ENCODE measurements at places on chromosomes 12 and 14.
A peak's percentile ranks its signal among the peaks of the same experiment; 100 is the strongest.

- DNase-seq = no peak
Measured at GRCh38 chr12:105481392-105482300, 151.2 kb downstream of the C12orf75 start.

DNA sequence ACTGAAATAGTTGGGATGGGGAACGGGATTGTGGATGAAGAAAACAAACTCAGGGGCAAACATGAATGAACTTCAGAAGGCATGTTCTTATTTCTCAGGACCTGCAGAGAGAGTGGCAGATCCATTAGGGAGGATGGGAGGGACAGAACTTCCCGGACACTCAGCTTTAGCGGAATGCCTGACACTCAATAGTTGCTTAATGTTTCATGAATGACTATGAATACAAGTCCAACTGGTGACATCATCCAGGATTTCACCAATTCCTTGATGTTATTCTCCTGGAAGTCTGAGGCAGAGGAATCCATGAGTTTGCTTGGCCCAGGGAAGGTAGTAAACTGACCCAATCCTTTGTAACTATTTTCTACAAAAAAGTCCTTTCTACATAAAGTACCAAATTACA, 37.8 kb upstream of the LRRC10 start:
- no peak for DNase-seq

DNA sequence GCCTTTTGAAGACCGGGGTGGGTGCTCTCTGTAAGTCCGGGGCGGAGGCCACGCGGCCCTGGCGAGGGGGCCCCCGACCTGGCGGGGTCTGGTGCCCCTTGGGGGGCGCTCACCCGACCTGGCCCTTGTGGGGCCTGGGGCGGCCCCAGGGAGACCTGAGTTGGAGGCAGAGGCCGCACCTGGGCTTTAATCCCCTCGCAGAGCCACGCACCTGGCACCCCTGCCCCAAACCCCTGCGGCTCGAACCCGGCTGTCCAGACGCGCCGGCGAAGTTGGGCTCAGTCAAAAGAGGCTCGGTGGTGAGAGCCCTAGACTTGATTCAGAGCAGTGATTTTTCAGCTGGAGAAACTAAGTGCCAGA, 267 bp downstream of the CFAP251 start:
- DNase-seq = no peak

- no peak for DNase-seq
Measured at GRCh38 chr12:32583534-32583933, 95.6 kb upstream of the DNM1L start.

GRCh38 chr12:92233346-92234015, 87.8 kb upstream of the BTG1 start:
- no peak for DNase-seq

DNA sequence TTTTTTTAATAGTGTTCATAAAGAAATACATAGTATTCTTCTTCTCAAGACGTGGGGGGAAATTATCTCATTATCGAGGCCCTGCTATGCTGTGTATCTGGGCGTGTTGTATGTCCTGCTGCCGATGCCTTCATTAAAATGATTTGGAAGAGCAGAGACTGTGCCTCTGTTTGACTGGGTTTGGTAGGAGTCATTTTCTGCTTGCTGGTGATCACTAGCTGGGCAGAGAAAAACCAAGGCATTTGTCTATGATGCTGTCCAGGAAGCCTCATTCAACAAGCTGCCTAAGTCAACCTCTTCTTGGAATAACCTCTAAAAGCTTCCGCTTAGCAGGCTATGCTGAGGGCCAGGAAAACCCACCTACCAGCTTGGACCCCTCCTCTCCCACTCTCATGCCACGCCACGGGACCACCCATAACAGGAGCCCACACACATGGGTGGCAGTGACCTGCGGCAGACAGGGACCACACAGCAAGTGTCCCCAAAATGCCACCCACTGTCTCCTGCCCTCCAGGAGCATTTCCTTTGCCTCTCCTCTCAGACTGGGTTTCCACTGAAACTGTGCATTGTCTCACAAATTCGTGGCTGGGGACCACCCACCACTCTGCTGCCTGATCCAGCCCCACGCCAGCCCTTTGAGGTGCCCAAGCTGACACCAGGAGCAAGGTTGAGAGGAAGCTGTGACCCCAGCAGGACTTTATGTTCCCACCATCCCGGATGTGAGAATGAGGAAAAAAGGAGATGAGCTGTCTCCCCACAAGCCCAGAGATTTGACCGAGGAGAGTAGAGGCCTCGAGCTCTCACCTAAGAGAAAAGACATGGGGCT, 36.8 kb downstream of the DAD1 start:
- no peak for DNase-seq

GRCh38 chr12:20508359-20508758, 140.0 kb downstream of the PDE3A start:
- no peak for DNase-seq

DNA sequence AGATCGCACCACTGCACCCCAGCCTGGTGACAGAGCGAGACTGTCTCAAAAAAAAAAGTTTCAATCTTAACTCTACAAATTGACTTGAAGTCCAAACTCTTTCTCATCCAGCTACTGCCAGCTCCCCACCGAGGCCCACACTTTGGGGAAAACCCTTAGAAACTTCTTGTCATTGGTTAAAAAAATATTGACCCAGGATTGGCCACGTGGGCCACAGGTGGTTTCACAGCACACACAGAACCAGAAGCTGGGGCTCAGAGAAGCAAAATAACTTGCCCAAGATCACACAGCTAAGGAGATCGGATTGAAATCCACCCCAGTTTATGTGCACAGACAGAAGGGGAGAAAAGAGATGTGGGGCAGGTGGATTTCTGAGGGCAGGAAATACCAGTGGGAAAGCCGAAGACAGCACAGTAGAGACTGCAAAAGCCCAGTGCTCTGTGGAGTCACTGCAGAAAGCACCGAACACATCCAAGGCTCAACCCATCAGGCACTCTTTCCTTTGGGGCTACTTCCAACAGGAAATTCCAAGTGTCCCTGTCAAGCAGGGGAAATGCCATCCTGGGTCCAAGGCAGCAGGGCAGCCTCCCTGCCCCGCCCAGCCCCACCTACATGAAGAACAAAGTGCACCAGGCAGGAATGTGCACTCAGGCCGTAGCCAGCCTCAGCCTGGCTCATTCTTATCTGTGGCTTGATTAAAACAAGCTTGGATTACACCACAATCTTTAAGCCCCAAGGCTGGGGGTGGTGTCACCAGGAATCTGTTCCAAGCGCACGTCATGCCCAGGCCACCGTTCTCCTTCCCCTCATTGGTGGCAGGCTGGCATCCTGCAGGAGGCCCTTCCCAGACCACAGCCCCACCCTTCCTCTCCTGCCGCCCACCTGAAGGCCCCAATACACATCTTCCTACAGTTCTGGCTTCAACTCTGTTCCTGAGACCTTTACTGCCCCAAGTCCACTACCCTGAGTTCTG, 72.5 kb downstream of the ITPK1 start:
- DNase-seq = no peak

DNA sequence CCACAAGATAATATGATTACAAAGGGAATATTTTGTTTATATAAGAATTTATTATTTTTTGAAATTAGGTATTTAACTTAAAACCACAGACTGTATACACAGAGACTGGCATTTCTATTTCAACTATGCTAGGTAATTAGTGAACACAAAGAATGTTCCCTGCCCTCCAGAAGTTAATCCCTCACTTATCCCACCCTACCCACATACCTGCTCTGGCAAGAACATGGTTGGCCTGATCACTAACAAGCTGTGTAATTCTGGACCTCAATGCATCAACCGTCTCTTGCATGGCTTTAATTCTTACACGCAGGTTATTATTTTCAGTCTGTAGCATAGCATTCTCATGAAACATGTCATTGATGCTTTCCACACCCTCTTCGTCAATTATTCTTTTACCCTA, 85.9 kb downstream of the KIF21A start:
- no peak for DNase-seq

- peak; percentile 20 for DNase-seq
Measured at GRCh38 chr12:91777268-91777992, 368.2 kb downstream of the BTG1 start.

GRCh38 chr12:123442774-123443173, 6.3 kb upstream of the RILPL2 start:
- no peak for DNase-seq

- no peak for DNase-seq
Measured at GRCh38 chr12:123149088-123149487, 1.8 kb downstream of the PITPNM2 start.

DNA sequence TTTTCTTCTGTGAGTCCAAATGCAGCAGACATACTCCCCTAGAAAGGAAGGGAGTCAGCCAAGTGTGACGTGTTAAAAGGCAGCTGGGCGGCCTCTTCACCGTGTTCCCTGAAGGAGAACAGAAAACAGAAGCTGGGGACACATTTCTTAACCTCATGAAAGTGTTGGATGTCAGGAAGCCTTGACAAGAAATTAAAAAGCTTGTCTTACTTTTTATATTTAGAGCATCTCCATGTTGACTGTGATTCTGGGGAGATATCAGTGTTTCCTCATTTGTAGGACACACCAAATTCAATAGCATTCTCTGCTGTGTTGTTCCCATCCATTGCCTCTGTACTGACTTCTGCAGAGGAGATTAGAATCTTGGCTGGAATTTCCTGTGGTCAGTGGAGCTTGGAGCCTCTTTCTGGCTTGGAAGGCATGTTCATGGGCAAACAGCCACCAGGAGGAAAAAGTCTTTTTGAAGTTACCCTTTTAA, 93.7 kb downstream of the RMST start:
- DNase-seq = no peak

DNA sequence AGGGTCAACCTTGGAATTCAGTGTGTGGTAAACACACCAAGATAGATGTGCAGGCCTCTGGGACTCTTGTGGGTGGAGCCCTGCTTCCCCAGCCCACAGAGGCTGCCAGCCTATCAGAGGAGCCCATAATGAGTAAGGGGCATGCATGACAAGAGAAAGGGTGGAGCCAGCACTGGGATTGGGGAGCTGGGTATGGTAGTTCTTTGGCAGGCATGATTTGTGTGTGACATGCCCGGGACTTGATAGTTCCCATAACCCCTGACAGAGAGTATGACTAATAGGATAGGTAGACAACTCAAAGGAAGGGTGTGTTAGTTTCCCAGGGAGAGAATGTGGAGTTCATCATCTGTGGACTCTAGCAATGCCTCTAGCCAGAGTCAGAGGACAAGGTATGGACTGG, 143.0 kb downstream of the EMP1 start:
- no peak for DNase-seq

DNA sequence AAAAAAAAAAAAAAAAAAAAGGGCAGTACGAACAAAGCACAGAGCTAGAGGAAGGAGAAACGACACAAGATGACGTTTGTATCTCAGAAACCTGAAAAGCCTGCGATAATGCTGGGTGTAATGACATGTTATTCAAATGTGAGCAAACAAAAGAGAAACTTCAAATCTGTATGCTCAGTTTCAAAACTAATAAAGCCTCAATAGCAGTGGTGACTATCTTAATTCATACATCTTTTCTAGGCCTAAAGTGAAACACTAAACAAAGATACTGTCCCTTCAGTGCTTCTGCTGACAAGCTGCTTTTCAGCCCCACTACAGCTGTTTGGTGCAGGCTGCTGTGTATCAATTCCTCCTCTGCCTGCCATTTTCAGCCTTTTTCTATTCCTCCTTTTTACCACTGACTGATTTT, 15.8 kb downstream of the ITPR2 start:
- DNase-seq = peak; percentile 20

DNA sequence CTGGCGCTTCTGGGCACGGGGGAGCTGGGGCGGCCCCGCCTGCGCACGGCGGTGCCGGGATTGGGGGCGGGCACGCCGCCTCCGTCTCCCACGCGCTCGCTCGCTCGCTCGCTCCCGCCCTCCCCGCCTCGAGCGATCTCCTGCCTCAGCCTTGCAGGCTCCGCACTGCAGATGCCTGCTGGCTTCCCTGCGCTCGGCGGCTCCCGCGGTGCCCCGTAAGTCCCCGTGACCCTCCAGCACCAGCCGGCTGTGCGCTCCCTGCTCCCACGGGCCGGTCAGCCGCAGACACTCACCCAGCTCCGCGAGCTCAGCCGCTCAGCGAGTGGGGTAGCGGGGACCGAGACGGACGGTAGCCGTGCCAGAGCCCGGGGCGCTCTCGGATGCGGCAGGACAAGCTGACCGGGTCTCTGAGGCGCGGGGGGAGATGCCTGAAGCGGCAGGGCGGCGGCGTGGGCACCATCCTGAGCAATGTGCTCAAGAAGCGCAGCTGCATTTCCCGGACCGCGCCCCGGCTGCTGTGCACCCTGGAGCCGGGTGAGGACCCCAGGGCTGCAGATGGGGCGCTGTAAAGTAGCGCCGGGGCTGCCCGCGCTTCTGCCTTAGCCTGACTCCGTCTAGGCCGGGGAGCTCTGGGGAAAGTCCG, at the start of gene TBC1D30:
TBC1D30 (plus strand) TSS at position 148 of the 643 bp plus-strand sequence; CDS start at position 381, 233 bp downstream.
- DNase-seq = no peak

- DNase-seq = no peak
Measured at GRCh38 chr12:123690191-123690840, 19.4 kb downstream of the TCTN2 start.
